ENCODE measurements at places on chromosomes 2 and 18. TPM values are rescaled to one million over a fixed set of nuclear protein-coding genes. Genes with fewer than 3 reads are reported as not detected.

GPR55 gene
- total RNA-seq = not detected

MOGAT1 gene
- total RNA-seq = not detected

CHAC2 gene
- 20.4 TPM for total RNA-seq

CDK15 gene
- 0.11 TPM for total RNA-seq

CREG2 gene
- not detected for total RNA-seq

SERPINB8 gene
- total RNA-seq = 11.3 TPM

- no peak overlapping the region for H3K4me3 ChIP-seq
- no peak overlapping the region for H3K27ac ChIP-seq
- no peaks in the 10 kb centered on the region for H3K27me3 ChIP-seq
- no peaks in the 10 kb centered on the region for H3K4me1 ChIP-seq
Measured at GRCh38 chr18:56721491-56721890, 70.3 kb downstream of the WDR7 start.

DNA sequence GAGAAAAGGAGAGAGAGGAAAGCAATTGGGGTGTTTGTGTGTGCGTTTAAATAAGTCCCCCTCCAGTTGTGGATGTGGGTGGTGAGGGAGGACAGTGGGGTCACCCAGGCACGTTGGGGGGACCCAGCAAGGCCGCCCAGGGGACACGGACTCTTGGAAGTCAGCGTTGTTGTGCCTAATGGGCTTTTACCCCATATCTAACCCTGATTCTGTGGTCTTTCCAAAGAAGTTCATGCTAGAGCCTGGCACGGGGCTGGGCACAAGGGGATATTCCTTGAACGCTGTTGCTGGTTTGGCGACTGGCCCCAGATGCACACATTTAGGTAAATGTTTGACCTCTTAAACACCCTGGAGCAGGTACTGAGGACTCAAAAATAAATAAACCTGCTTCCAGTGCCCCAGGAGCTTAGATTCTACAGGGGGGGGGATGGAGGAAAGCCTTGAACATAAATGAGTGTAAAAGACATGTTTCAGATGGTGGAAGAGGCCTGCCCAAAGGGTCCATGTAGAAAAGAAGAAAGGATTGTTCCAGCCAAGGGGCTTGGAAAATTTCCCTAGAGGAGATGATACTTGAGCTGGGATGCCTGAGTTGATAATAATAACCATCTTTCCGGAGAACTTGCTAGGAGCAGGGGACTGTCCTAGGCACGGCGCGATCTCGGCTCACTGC, 97.7 kb upstream of the SIX3 start:
- H3K27ac ChIP-seq = no peak overlapping the region
- H3K4me1 ChIP-seq = no peaks in the 10 kb centered on the region
- no peaks in the 10 kb centered on the region for H3K36me3 ChIP-seq
- peaks cover 19% of the 10 kb centered on the region for H3K27me3 ChIP-seq
- no peak for DNase-seq

- H3K4me1 ChIP-seq = no peaks in the 10 kb centered on the region
- H3K27me3 ChIP-seq = no peaks in the 10 kb centered on the region
- no peak overlapping the region for H3K4me3 ChIP-seq
- H3K27ac ChIP-seq = no peak overlapping the region
Measured at GRCh38 chr2:147600223-147600622, 244.6 kb upstream of the ACVR2A start.

DNA sequence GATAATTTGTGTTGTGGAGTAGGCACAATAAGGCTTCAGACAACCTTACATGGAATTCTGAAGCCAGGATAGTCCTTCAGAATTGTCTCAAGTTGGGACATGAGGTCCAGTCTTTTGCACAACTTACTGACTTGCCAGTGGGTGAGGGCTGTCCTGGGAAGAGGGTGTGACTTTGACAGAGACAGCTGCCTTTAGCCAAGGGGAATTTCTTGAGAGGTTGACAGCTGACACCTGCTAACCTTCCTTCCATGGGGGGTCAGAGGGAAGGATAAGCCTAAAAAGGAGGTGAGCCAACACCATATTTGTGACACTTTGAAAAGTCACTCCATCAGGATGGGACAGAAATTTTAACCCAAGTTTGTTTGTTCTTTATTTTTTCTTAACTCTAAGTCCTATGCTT, 907.8 kb upstream of the CRIM1 start:
- DNase-seq = no peak
- H3K27ac ChIP-seq = no peak overlapping the region
- no peaks in the 10 kb centered on the region for H3K36me3 ChIP-seq
- H3K4me1 ChIP-seq = no peaks in the 10 kb centered on the region

DNA sequence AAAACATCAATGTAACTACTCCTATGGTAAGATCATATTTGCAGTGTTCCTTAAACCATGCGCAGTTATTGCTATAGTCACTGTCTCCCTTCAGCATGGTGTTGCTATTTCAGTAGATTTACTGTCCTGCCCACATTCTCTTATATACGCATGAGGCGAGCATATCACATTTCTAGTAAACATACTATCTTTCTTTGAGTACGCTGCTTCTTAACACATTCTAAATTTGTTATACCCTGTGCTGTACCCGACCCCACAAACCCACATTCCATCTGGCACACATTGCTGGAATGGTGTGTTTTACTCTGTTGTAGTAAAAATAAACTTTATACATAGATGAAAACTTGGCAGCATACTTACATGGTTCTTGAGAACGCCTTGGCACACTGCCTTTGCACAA, 163.3 kb downstream of the QPCT start:
- no peaks in the 10 kb centered on the region for H3K36me3 ChIP-seq
- DNase-seq = no peak
- no peaks in the 10 kb centered on the region for H3K27me3 ChIP-seq
- H3K27ac ChIP-seq = no peak overlapping the region
- H3K4me3 ChIP-seq = no peak overlapping the region

- H3K27ac ChIP-seq = no peak overlapping the region
- H3K4me1 ChIP-seq = peaks cover 7% of the 10 kb centered on the region
- no peaks in the 10 kb centered on the region for H3K36me3 ChIP-seq
- no peak overlapping the region for H3K4me3 ChIP-seq
- H3K27me3 ChIP-seq = no peaks in the 10 kb centered on the region
Measured at GRCh38 chr2:85851253-85852151, 37.3 kb downstream of the ST3GAL5 start.

DNA sequence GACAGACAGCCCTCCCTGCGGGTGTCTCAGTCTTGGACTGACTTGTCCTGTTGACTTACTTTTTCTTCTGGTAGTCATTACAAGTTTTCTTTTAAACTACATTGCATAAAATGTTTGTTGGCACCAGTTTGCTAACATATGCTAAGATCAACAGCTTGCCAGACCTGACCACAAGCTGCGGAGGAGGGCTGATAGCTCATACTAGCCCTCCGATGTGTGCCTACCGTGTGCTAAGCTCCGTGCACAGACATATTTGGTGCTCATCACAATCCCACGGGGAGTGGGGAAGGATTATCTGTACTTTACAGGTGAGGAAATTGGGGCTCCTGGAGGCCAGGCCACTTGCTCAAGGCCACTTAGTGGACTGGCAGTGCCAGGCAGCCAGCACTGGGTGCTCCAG, 72.8 kb upstream of the YPEL5 start:
- H3K27me3 ChIP-seq = no peaks in the 10 kb centered on the region
- H3K4me3 ChIP-seq = no peak overlapping the region
- H3K27ac ChIP-seq = no peak overlapping the region
- H3K36me3 ChIP-seq = no peaks in the 10 kb centered on the region
- no peak for DNase-seq

GRCh38 chr2:17540093-17540812, at the start of gene VSNL1:
Gene VSNL1 (plus strand): TSS chr2:17540696. CDS start chr2:17592075, 51,379 bp downstream.
- peak within 1 kb of the TSS; percentile 64 for H3K4me3 ChIP-seq
- H3K27me3 ChIP-seq = no peaks in the 10 kb centered on the region
- no peaks in the 10 kb centered on the region for H3K36me3 ChIP-seq
- DNase-seq = peak; percentile 99
- peaks cover 10% of the 10 kb centered on the region for H3K4me1 ChIP-seq

- H3K4me3 ChIP-seq = no peak overlapping the region
- H3K27ac ChIP-seq = no peak overlapping the region
- no peaks in the 10 kb centered on the region for H3K27me3 ChIP-seq
Measured at GRCh38 chr2:215672406-215672805, 236.5 kb upstream of the FN1 start.

- H3K27me3 ChIP-seq = no peaks in the 10 kb centered on the region
- DNase-seq = no peak
- H3K4me3 ChIP-seq = peak overlapping the region; percentile 71
Measured at GRCh38 chr2:219228041-219228910, 1.2 kb downstream of the ATG9A start.

GRCh38 chr18:42275138-42275535, 320.1 kb downstream of the PIK3C3 start:
- peaks cover 47% of the 10 kb centered on the region for H3K4me1 ChIP-seq
- peak; percentile 80 for DNase-seq
- no peaks in the 10 kb centered on the region for H3K27me3 ChIP-seq
- H3K4me3 ChIP-seq = no peak overlapping the region
- peak overlapping the region; percentile 93 for H3K27ac ChIP-seq

- H3K36me3 ChIP-seq = no peaks in the 10 kb centered on the region
- no peak for DNase-seq
- no peaks in the 10 kb centered on the region for H3K4me1 ChIP-seq
- no peak overlapping the region for H3K4me3 ChIP-seq
- H3K27ac ChIP-seq = no peak overlapping the region
- peaks cover 2% of the 10 kb centered on the region for H3K27me3 ChIP-seq
Measured at GRCh38 chr2:121131375-121131774, 153.6 kb downstream of the TFCP2L1 start.

GRCh38 chr2:143162123-143162837, 33.1 kb downstream of the ARHGAP15 start:
- DNase-seq = peak; percentile 62
- no peaks in the 10 kb centered on the region for H3K36me3 ChIP-seq
- peaks cover 4% of the 10 kb centered on the region for H3K27me3 ChIP-seq
- H3K4me3 ChIP-seq = no peak overlapping the region

DNA sequence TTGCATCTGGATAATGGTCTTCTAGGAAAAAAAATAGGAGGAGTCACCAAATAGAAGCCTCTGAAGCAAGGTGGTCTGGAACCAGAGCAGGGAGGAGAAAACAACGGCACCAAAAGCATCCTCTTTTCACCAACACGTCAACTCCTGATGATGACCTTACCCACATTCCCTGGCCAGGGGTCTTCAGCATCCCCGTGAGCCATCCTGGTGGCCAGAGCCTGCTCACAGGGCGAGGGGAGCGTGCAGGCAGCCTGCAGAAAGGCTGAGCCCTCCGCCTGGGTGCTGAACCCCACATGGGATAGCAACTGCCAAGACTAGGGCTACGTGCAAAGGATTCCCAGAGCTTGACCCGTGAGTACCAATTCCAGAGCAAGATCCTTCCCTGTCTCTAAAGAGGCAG, 191.0 kb downstream of the NDUFA10 start:
- no peak overlapping the region for H3K27ac ChIP-seq
- H3K27me3 ChIP-seq = no peaks in the 10 kb centered on the region

GRCh38 chr2:176652300-176653182, 383.3 kb downstream of the MTX2 start:
- peak overlapping the region; percentile 5 for H3K4me3 ChIP-seq
- no peaks in the 10 kb centered on the region for H3K36me3 ChIP-seq
- no peaks in the 10 kb centered on the region for H3K27me3 ChIP-seq
- peak; percentile 93 for DNase-seq

DNA sequence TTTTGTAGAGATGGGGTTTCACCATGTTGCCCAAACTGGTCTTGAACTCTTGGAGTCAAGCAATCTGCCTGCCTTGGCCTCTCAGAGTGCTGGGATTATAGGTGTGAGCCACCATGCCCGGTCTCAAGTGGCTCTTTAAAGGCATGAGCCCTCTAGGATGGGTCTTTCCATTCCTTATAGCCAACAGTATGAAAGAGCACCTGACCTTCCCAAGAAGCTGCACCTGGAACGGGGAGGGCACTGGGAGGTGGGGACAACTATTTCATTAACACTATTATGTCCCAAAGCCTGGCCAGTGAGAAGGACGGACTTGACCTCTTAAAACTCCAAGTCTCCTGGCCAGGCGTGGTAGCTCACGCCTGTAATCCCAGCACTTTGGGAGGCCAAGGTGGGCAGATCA, 149.7 kb downstream of the ZFP36L2 start:
- H3K36me3 ChIP-seq = no peaks in the 10 kb centered on the region
- no peaks in the 10 kb centered on the region for H3K27me3 ChIP-seq
- peaks cover 21% of the 10 kb centered on the region for H3K4me1 ChIP-seq
- H3K4me3 ChIP-seq = no peak overlapping the region
- no peak for DNase-seq

DNA sequence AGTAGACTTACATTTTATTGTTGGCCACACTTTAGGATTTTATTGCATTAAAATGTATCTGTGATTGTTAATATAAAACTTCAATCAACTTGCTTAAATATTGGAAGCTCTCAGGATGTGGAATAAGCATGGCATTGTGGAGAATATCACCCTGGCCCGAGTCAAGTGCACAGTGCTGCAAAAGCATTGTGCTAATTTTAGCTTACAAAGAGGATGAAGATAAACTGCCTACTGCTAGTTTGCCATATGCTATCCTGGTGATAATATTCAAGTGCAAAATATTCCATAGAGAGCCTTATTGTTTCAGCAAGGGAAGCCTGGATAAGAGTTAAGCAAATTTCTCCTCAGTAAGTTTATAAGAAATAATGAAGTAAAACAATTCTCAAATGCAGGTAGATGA, 54.5 kb downstream of the MEIS1 start:
- H3K36me3 ChIP-seq = peaks cover 43% of the 10 kb centered on the region
- H3K4me1 ChIP-seq = peaks cover 27% of the 10 kb centered on the region
- no peak overlapping the region for H3K4me3 ChIP-seq
- no peaks in the 10 kb centered on the region for H3K27me3 ChIP-seq
- H3K27ac ChIP-seq = no peak overlapping the region

DNA sequence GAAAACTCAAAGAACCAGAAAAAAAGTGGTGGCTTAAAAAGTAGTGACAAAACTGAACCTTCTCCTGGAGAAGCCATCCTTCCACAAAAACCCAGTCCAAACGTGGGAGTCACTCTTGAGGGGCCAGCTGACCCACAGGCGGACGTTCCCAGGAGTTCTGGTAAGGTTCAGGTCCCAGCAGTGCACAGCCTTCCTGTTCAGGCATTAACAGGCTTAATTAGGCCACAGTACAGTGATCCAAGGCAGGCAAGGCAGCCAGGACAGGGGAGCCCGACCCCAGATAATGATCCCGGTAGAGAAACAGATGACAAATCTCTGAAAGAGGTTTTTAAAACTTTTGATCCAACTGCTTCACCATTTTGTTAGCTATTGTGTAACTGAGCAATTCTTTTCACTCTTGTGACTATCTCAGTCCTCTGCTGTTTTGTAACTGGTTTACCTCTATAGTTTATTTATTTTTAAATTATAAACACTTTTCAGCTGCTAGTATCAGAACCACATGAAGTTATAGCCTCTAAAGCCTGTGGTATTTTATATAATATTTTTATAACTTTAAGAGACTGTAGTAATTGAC, 56.8 kb downstream of the ZC3H6 start:
- H3K4me1 ChIP-seq = no peaks in the 10 kb centered on the region
- H3K4me3 ChIP-seq = no peak overlapping the region
- no peaks in the 10 kb centered on the region for H3K27me3 ChIP-seq
- H3K36me3 ChIP-seq = no peaks in the 10 kb centered on the region
- no peak overlapping the region for H3K27ac ChIP-seq
- no peak for DNase-seq

GRCh38 chr18:49249521-49249920, 210.9 kb downstream of the DYM start:
- peaks cover 34% of the 10 kb centered on the region for H3K4me1 ChIP-seq
- H3K27me3 ChIP-seq = no peaks in the 10 kb centered on the region
- DNase-seq = peak; percentile 87
- H3K27ac ChIP-seq = no peak overlapping the region
- H3K36me3 ChIP-seq = no peaks in the 10 kb centered on the region
